Immature natural killer cell (primary cell): ENCODE measurements at places on chromosomes 12 and 14.

DNA sequence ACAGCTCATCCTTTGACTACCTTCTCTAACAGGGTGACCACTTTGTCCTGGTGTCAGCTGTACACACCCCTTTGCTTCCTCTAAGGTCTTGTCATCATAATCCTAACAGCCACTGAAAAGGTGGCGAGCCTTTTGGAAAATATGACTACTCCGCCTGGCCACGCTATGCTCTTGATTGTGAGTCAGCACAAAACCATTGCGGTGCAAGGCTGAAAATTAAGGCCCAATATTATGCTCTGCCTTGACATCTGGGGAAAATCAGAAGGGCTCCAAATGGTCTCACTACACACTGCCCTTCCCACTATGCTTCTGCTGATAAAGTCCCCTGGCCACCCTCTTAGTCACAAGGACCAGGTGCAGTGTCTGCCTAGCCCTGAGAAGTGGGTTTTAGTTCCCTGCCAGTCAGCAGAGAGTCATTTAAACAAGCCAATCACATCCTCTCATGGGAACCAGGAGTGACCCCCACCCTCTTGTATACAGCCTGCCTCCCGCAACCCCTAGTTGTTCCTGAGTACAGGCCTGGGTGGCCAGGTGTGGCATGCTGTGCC, 34.3 kb downstream of the FGD6 start:
- no peak for DNase-seq

- no peak for DNase-seq
Measured at GRCh38 chr12:120115066-120115465, 1.5 kb downstream of the RAB35 start.

DNA sequence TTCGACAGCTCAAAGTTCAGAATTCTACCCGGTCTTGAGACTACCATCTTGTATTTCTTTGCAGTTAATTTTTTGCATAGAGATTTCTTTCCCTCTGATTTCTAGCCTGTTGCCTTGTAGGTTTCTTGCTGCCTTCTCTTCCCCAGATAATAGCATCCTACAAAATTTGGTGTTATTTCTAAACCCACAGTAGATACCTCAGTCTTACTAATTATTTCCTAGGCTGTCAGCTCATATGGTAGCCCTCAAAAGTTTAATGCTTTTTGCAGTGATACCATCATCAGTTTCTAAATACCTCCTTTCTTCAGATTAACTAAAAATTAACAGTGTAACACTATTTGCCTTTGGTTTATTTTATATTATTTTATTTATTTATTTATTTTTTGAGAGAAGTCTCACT, 61.9 kb upstream of the TMPO start:
- no peak for DNase-seq

DNA sequence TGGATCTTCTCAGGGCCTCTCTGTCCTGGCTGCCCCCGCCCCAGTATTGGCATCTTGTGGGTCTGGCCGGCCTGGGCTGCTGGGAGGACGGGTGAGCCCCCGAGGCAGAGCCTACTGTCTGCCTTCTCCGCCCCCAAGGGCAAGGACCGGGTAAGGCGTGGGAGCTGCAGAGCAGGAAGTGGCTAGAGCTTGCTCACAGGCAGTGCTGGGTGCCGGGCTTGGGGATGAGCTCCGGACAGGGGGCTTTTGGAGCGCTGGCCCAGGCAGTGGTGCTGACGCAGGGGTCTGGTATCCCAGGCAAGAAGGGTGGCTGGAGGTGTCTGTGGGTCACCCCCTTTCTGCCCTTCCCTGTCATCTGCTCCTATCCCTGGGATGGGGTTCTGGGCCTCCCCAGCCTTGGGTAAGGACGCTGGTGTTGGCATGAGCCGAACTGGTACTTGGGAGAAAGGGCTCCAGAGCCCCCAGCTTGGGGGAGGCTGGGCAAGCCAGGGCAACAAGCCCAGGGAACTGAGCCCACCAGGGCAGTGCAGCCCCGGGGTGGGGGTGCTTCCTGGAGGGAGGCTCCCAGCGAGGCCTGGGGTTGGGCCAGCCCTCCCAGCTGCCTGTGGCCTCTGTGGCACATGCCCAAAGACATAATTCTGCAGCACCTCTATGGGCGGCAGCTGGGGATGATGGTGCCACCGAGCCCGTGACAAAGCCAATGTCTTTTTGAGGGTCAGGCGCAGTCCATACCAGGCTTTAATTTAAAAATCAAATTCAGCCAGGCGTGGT, 126.3 kb downstream of the KIF26A start:
- no peak for DNase-seq

- no peak for DNase-seq
Measured at GRCh38 chr12:65894624-65895390, 70.5 kb downstream of the HMGA2 start.

DNA sequence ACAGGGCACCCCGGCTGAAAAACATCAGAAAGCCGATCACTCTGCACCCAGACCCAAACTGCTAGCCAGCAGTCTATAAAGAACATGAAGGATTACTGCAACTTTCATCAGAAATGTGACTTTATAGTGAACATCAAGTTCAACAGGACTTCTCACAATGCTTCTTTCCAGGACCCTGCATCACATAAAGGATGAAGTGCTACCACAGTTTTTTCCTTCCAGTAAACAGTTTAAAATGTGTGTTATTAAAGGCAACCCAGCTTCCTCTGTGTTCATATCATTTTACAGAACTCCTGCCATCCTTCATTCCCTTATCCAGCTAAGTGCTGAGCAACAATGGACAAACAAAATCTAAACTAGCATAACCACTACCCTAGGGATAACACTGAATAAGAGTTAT, 280.3 kb upstream of the DIO2 start:
- no peak for DNase-seq

- no peak for DNase-seq
Measured at GRCh38 chr14:78701246-78701645, 531.1 kb downstream of the NRXN3 start.

- DNase-seq: no peak
Measured at GRCh38 chr12:109587921-109588320, 14.3 kb downstream of the MVK start.

- no peak for DNase-seq
Measured at GRCh38 chr14:74213907-74214803, 25.1 kb upstream of the VSX2 start.

DNA sequence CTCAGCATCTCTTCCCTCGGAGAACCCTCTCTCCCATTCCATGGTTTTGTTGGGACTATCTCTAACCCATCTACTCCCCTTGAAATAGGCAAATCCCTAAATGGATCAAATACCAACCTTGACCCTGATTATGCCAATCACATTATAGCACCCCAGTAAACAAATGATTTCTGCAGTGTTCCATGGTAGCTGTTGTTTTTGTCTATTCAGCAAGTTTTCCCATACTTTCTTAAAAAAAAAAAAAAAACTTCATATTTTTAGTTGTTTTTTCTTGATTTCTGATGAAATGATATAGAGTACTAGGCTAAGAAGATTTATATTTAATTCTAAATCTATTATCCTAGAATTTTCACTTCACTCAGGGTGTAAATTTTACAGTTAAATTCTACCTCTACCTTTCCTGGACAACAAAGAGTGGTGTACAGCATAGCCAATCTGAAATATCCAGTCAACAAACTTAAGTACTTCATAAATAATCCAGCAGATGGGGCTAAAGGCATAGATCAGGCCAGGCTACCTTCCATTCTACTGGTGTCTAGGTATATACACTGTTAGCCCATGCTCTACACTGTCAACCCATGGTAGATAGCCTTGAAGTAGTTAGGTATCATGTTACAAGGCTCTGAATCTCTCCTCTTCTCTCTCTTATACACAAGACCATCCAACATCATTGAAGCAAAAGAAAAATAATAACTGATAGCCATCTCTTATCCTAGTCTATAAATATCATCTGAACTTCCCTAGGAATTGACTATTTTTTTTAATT, 82.2 kb downstream of the PLEKHG7 start:
- DNase-seq: peak; percentile 42

DNA sequence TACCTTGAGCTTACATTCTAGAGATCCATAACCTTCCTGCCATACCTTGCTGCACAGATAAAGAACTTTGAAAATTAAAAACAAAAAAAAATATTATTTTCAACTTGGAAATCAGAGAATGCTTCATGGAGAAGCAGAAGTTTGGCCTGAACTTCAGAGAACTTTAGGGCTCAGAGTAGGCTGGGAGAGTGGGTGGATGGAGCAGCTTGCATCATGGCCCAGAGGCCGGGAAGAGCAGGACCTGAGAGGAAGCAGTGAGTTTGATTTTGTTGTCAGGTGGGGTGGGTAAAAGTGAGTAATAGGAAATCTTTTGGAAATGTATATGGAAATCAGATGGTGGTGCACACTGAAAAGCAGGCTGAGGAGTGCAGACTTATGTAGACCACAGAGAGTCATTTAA, 228.5 kb upstream of the KRR1 start:
- no peak for DNase-seq

DNA sequence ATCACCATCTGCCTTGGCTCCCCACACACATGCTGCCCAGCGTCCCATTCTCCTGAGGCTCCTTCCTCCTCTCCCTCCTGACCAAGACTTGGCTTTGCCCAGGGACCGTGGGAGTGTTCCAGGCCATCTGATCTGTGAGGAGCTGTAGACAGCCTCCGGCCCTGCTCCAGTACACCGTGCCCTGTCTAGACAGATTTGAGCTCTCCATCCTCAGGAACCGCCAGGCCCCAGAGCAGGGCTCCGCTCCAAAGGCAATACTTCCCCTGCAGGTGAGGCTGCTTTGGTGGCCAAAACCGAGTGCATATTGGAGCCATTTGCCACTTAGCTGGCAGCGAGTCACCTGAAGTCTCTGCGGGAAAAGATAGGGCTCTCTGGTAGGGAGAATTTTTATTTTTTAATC, 147.4 kb downstream of the ANO2 start:
- DNase-seq: no peak

DNA sequence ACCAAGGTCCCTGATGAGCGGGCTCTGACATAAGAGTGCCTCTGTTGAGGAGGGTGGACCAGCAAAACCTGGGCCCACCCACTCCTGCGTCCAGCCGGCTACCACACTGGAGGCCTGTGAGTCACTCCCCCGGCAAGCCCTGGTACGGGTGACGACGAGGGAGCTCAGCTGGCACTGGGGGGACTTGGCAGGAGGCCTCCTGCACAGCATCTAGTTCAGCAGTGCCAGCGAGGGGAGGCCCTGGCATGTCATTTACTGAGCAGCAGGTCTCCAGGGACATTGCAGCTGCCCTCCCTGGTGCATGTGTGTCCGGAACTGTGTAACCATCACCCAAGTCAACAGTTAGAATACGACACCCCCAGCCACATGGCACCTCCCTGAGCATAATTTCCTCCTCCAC, 24.4 kb downstream of the CD9 start:
- DNase-seq: no peak

- DNase-seq: no peak
Measured at GRCh38 chr12:54565310-54565985, 16.0 kb downstream of the PDE1B start.

DNA sequence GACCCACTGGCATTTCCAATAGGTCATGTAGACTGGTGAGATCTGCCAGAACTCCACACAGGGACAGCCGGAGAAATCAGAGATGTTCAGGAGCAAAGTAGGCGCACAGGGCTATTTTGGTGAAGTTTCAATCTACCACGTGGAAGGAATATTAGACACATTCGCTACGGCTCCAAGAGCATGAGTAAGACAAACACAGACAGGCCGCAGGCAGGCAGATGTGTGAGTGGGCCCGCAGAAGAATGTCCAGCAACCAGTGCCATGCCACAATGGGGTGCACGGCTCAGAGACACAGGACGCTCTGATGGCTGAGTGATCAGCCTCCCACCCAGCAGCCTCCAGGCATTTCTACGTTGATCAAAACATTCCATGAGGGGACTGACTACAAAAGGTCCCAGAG, 10.4 kb downstream of the SLC15A4 start:
- no peak for DNase-seq

GRCh38 chr14:79544698-79545070, 666.6 kb downstream of the DIO2 start:
- DNase-seq: no peak

DNA sequence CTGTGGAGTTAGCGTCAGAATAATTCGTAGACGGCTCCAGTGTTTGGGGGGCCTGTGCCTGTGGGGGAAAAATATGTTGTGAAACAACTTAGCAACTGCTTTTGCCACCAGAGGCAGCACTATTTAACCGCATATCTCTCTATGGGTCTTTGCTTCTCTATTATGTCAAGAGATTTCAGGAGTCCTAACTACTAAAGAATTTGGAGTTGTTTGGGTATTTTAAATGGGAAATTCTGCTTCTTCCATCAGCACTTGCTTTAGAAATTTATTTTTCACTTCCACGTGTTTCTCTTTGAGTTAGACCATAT, 594 bp upstream of the CLEC14A start:
- no peak for DNase-seq
